AG08395 (cell line): ENCODE measurements at places on chromosomes 16 and 17.

DNA sequence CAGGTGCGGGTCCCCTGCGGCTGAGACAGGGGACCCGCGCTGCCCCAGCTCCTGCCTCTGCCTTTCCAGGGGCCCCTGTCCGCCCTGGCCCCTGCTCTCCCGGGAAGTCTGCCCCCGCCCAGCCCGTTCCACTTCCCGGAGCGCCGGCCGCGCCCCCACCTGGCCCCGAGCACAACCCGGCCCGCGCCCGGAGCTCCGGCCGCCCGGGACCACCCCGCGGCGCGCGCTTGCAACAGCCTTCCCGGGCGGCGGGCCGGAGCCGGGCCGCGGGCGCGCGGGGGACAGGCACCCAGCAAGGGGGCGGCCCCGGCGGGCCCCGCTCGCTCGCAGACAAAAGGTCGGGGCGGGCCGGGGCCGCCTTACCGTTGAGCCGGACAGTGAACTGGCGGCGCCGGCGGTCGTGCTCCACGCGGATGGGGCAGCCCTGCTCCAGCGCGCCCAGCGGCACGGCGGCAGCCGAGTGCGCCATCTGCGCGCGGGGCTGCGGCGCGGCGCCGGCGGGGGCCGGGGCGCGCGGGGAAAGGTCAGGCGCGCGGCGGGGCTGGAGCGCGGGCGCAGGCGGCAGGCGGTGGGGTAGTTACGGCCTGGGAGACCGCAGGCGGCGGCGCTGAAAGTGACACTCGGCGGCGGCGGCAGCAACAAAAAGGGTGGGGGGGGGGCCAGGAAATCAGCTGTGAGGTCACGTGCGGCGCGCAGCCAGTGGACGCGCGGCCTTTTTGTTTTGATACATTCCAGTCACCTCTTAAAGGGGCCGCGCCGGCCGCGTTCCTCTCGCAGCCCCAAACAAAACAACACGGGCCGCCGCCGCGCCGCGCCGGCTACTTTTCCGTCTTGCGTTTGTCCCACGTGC, at the start of gene NATD1:
Gene NATD1 (minus strand): TSS at position 615 of the 850 bp plus-strand sequence. CDS start 146 bp downstream, at position 469.
- peak; percentile 93 for DNase-seq

DNA sequence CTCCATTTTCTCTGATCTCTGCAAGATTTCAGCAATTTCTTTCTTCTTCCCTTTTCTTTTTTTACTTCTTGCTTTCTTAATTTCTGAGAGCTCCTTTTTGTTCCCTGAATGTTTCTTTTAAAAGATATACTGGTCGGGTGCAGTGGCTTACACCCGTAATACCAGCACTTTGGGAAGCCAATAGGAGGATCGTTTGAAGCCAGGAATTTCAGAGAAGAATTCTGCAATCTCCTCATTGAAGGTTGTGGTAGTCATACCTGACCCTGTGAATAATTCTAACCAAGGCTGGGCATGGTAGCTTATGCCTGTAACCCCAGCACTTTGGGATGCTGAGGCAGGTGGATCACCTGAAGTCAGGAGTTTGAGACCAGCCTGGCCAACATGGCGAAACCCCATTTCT, 15.6 kb upstream of the ABCC1 start:
- DNase-seq: no peak

GRCh38 chr17:42065201-42065600, 14.8 kb upstream of the C17orf113 start:
- no peak for DNase-seq

- DNase-seq: no peak
Measured at GRCh38 chr17:28953444-28954118, 2.3 kb upstream of the PHF12 start.

DNA sequence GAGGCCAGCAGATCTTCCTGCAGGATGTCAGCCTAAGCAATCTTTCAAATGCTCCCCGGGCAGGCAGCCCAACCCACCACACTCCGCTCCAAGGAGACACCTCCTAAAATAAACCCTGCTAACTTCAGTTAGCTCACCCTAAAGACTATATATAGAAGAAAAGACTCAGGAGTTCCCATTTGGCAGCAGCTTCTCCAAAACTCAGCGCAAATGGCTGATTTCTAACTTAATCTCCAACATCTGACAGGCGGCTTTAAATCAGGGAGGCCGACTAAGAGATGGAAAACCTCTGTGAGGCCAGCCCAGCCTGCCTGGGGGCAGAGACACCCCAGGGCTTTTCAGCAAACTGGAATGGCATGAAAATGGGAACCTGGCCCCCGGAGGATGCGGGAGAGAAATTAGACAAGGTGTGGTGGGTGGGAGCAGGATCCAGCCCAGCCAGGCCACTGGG, 91.6 kb downstream of the XYLT1 start:
- DNase-seq: peak; percentile 82

DNA sequence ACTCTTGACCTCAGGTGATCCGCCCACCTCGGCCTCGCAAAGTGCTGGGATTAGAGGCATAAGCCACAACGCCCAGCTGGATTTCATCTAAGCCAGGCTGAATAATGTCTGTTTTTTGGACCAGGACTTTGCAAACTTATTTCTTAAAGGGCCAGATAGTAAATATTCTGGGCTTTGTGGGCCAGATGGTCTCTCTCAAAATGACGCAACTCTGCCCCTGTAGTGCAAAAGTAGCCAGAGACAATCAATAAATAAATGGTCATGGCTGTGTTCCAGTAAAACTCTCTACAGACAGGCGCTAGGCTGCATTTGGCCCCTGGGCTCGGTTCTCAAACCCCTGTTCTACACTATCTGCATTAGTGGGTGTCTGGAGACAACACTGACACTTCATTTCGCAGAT, 121.9 kb upstream of the CDH13 start:
- DNase-seq: no peak
